T-helper 2 cell (primary cell): ENCODE measurements at places on chromosomes 1 and 21.
A peak's percentile ranks its signal among the peaks of the same experiment; 100 is the strongest.

- DNase-seq: no peak
Observed at GRCh38 chr21:38027901-38028498, 111.7 kb upstream of the KCNJ6 start.

DNA sequence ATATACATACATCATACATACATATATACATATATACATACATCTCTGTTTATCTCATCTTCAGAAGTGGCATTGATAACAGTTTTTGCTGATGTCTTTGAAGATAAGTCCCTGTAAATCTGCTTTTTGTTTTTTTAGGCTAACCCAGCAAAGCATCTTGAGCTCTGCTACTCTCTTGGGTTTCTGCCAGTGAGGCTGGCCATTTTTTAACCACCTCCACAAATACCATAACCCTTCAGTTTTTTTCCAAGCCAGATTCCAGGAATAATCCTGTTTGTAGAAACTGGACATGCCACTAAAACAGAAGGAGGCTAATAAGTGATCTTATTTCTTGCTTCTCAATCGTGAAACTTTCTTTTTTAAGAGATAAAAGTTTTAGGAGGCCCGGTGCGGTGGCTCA is 21.6 kb downstream of the SDHC start:
- DNase-seq: no peak

GRCh38 chr21:35294231-35294898 is 245.3 kb upstream of the RUNX1 start:
- no peak for DNase-seq

- no peak for DNase-seq
Observed at GRCh38 chr21:30104241-30104640, 62.4 kb downstream of the CLDN17 start.

DNA sequence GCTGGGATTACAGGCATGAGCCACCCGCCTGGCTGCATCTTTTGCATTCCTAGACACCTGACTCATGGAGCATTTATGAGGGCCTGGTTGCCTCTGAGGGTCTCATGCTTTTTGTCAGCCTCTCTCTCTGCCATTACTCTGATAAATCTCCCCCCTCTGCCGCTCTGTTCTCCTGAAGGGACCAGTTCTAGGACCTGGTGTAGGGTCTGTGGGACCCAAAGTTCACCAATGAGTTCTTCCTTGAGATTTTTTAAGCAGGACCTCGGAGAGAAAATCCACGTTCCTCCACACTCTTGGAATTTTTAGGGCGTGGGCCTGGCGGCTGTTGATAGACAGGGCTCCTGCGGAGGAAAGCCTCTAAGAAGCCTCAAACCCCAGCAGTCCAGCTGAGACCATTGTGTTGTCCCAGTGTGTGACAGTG is 91.9 kb upstream of the ERRFI1 start:
- DNase-seq: no peak

DNA sequence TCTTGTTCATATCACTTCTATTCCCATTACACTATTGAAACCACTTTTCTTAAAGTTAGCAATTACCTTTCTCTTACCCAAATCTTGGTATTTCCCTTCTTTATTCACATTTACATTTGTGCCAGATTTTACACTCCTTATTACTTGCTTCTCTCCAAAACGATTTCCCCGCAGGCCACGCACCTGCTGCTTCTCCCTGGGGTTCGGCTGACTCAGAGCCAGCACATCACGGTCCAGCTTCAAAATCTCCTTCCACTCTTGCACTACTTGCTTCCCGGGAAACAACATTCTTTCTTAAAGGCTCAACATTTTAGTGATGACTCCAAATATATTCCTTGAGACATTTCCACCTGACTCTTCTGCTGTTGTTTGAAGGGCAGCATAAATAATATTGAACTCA is 20.7 kb downstream of the LHX9 start:
- DNase-seq: no peak

- no peak for DNase-seq
Observed at GRCh38 chr21:26761174-26761915, 83.9 kb downstream of the ADAMTS1 start.

GRCh38 chr1:179888071-179888470 is 6.0 kb downstream of the TOR1AIP1 start:
- DNase-seq: no peak

- peak; percentile 10 for DNase-seq
Observed at GRCh38 chr1:7885513-7886404, 32.9 kb upstream of the UTS2 start.

- no peak for DNase-seq
Observed at GRCh38 chr1:42423681-42424080, 32.1 kb downstream of the ZMYND12 start.

DNA sequence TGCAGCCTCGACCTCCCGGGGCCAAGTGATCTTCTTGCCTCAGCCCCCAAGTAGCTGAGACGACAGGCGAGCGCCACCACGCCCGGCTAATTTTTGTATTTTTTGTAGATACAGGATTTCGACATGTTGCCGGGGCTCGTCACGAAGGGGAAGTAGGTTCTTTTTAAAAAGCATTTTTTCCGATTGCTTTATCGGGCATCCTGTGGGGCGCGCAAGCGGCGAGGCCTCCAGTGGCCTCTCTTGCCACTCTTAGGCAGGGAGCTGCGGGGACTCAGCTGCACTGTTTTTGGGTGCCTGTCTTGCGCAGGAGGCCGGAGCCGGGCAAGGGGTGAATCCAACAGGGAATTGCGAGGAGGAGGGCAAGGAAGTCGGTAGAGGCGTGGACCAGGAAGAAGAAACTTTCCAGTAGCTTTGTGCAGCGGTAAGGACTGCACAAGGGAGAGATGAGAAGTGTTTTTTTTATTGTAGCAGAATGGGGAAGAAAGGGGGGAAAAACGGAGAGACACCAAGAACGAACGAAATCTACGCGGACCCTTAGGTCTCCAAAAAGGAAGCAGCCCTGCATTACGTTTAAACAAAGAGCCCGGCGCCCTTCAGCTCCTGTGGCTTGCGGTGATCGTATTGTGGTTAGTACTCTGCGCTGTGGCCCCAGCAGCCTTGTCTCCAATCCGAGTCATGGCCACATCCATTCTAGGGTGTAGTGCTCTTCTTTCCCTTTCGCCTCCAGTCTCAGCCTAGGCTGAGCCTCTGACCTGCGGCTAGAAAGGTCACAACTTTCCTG is 164.8 kb downstream of the PPIAL4G start:
- no peak for DNase-seq

DNA sequence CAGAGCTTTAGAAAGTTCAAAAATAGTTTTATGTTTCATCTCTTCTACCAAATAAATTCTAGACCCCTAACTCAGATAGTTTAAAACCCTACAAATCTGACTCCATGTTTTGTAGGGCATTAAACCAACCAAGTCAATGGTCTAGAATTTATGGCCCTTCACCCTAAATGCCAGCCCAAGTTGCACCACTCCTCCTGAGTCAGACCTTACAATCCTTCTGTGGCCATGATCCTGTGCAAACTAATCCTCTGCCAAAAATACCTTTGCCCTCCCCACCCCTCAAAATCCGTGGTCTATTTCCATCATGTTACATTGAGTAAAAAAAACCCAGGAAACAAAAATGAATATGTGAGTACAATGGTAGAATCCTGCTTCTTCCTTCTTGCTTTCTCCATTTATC is 179.3 kb downstream of the NR5A2 start:
- no peak for DNase-seq

- DNase-seq: no peak
Observed at GRCh38 chr1:228702433-228702832, 32.8 kb upstream of the RHOU start.

- no peak for DNase-seq
Observed at GRCh38 chr1:60978421-60979357, 103.7 kb upstream of the NFIA start.

DNA sequence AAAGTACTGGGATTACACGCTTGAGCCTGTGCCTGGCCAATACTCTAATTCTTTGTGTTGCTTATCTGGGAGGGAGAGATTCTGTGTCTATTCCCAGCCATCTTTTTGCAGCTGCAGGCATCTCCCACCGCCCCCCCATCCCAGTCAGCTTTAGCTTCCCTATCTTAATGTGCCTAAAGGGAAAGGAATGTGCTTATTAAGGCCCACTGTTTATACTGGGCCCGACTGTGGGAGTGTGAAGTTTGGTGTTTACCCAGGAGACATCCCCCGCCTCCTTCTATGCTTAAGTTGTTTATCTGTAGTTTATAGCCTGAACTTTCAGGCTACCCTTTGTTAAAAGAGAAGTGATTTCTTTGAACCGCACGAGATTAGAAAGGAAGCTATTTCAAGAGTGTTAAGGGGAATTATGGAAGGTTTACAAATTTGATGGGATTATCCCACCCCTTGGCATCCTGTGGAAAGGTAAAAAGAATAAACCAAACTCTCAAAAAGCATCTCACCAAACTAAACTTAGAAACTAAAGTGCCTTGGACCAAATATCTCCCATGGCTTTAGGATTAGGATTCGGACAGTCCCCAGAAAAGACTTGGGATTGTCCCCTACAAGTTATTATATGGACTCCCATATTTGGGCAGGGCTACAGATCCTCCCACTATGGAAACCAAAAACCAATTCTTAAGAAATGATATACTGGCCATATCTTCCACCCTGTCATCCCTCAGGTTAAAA is 25.5 kb upstream of the ZNF496 start:
- DNase-seq: no peak

DNA sequence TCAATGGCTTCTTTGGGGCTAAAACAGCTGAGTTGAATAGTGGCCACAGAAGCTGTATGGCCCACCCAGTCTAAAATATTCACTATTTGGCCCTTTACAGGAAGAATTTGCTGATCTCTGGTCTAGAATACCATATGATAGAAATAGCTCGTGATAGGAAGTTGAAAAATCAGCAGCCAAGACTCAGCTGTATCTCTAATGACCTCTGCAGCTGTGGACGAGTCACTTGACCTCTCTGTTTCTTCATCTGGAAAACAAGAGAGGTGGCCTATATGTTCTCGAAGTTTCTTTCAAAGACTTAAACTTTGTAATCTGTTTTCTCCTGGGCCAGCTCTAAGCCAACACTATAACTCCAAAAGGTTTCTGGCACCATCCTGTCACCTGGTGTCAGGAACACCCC is 129.2 kb downstream of the ZBTB18 start:
- DNase-seq: no peak

DNA sequence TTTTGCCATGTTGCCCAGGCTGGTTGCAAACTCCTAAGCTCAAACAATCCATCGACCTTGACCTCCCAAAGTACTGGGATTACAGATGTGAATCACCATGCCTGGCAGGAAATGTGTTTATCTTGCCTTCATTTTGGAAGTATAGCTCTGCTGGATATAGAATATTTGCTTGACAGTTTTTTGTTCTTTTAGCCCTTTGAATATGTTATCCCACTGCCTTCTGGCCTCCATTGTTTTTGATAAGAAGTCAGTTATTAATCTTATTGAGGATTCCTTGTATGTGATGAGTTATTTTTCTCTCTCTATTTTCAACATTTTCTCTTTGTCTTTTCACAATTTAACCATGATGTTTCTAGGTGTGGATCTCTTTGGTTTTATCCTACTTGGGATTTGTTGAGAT is 112.9 kb upstream of the RAB3GAP2 start:
- no peak for DNase-seq

- DNase-seq: no peak
Observed at GRCh38 chr1:112836642-112837041, 119.4 kb downstream of the SLC16A1 start.

DNA sequence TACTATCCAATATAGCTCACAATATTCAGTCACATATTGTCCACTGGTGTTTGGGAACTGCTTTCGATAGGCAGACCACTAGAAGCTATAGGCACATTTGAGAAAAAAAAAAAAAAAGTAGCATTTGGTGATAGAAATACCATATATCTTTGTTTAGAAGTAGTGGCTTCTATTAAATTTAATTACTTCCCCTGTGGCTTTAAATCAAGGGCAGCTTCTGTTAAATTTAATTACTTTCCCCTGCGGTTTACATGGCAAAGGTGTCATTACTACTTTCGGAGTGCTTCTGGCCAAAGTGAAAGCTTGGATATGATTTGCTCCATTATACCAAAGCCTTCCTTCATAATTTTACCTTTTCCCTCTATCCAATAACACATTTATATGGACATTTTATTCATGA is 229.9 kb downstream of the TTLL7 start:
- DNase-seq: no peak

- DNase-seq: no peak
Observed at GRCh38 chr1:223733898-223734852, 21.8 kb downstream of the CAPN2 start.

GRCh38 chr21:41674402-41674801 is 92.5 kb downstream of the RIPK4 start:
- DNase-seq: no peak

GRCh38 chr1:111833334-111833733 is 77.6 kb downstream of the DDX20 start:
- DNase-seq: no peak

DNA sequence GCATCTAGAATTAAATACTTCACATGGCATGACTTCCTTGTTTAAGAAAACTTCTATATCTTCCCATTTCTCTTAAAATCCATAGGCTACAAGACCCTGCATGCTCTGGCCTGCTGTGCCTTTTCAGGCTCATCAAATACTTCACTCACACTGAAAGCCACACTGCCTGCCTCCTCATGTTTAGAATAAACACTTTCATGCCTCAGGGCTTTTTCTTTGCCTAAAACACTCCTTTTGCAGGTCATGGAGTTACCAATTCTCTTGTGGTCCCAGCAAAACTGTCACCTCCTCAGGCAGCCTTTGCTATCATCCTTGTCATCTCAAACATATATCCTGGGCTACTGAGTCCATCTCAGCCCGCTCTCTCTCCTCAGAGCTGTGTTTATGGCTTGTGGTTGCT is 5.5 kb downstream of the SGIP1 start:
- no peak for DNase-seq

DNA sequence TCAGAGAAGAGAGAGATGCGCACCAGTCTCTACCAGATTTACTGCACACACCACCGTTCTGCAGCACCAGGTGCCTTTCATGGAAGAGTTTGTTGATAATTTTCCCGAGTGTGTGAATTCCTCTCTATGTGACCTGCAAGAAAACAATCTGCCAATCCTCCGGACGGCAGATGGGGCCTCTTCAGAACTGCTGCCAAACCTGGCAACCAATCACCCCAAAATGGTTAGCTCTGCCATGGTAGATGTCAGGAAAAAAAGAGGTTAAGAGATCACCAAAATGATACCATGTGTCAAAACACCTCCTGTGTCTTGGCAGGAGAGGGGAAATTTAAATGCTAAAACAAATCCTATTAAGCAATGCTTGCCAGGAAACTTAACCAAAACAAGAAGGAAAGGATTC is 96.5 kb downstream of the DAB1 start:
- no peak for DNase-seq
